ENCODE measurements at places on chromosomes 6 and 20. TPM values are rescaled to one million over a fixed set of nuclear protein-coding genes. Genes with fewer than 3 reads are reported as not detected.

GRCh38 chr6:112743323-112743722, 396.2 kb downstream of the RFPL4B start:
- no peak for DNase-seq
- no peaks in the 10 kb centered on the region for H3K27me3 ChIP-seq
- H3K27ac ChIP-seq, result no peak overlapping the region
- H3K36me3 ChIP-seq, result no peaks in the 10 kb centered on the region
- no peaks in the 10 kb centered on the region for H3K4me1 ChIP-seq
- H3K4me3 ChIP-seq, result no peak overlapping the region

- H3K4me3 ChIP-seq, result no peak overlapping the region
- no peaks in the 10 kb centered on the region for H3K4me1 ChIP-seq
- H3K36me3 ChIP-seq, result no peaks in the 10 kb centered on the region
- DNase-seq, result no peak
- no peaks in the 10 kb centered on the region for H3K27me3 ChIP-seq
Measured at GRCh38 chr6:35962779-35963560, 42.1 kb upstream of the SRPK1 start.

- peak; percentile 60 for DNase-seq
- no peaks in the 10 kb centered on the region for H3K27me3 ChIP-seq
- no peaks in the 10 kb centered on the region for H3K36me3 ChIP-seq
- peak overlapping the region; percentile 17 for H3K4me3 ChIP-seq
Measured at GRCh38 chr6:144559865-144560593, 274.9 kb downstream of the UTRN start.

GRCh38 chr6:65450451-65450850, 256.6 kb downstream of the EYS start:
- no peak overlapping the region for H3K27ac ChIP-seq
- H3K4me3 ChIP-seq, result no peak overlapping the region
- no peak for DNase-seq
- no peaks in the 10 kb centered on the region for H3K4me1 ChIP-seq
- no peaks in the 10 kb centered on the region for H3K27me3 ChIP-seq

DNA sequence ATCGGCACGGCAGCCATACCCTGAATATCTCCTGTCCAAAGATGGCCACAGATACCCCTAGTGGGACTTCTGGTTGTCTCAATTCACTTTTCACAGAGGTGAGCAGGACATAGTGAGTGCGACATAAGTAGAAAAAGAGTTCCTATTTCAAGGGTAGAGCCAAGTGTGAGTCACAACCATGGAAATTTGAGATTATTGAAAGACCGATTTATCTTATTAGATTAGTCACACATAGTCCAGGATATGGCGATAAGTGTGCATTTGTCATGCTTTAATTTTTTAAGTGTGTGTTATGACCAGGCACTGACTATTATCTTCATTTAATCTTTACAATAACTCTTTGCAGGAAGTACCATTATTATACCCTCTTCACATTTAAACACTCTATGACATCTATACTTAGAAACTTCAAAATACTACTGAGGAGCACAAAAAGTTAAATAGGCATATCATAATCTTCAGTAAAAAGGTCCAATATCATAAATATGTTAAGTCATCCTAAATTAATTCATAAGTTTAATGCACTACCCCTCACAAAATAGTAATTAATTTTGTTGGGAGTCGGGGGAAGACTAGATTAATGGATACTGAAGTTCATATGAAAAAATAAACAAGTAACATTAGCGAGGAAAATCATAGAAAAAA, 13.4 kb upstream of the TNFAIP3 start:
- no peaks in the 10 kb centered on the region for H3K4me1 ChIP-seq
- DNase-seq, result no peak
- no peak overlapping the region for H3K4me3 ChIP-seq
- no peaks in the 10 kb centered on the region for H3K36me3 ChIP-seq
- H3K27ac ChIP-seq, result no peak overlapping the region

GRCh38 chr20:31680286-31681127, 42.2 kb downstream of the BCL2L1 start:
- peak overlapping the region; percentile 38 for H3K27ac ChIP-seq
- no peak overlapping the region for H3K4me3 ChIP-seq
- H3K27me3 ChIP-seq, result no peaks in the 10 kb centered on the region

DNA sequence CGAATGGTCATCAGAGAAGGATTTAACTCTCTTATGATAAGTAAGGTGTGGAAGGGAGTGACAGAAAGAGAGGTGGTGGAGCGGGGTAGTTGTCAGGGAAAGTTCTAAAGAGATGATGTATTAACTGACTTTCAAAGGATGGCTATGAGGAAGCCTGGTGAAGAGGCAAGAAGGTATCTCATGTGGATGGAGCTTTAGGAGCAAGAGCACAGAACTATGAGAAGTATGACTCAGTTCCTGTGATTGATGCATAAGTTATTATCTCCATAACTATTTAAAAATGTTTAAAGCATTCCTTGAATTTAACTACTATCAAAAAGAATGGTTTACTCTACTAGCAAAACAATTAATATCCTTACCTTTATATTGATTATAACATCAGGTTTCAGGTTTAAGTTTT, 28.8 kb downstream of the AK9 start:
- no peak overlapping the region for H3K4me3 ChIP-seq
- no peaks in the 10 kb centered on the region for H3K36me3 ChIP-seq
- H3K4me1 ChIP-seq, result no peaks in the 10 kb centered on the region
- H3K27me3 ChIP-seq, result no peaks in the 10 kb centered on the region
- DNase-seq, result no peak

DNA sequence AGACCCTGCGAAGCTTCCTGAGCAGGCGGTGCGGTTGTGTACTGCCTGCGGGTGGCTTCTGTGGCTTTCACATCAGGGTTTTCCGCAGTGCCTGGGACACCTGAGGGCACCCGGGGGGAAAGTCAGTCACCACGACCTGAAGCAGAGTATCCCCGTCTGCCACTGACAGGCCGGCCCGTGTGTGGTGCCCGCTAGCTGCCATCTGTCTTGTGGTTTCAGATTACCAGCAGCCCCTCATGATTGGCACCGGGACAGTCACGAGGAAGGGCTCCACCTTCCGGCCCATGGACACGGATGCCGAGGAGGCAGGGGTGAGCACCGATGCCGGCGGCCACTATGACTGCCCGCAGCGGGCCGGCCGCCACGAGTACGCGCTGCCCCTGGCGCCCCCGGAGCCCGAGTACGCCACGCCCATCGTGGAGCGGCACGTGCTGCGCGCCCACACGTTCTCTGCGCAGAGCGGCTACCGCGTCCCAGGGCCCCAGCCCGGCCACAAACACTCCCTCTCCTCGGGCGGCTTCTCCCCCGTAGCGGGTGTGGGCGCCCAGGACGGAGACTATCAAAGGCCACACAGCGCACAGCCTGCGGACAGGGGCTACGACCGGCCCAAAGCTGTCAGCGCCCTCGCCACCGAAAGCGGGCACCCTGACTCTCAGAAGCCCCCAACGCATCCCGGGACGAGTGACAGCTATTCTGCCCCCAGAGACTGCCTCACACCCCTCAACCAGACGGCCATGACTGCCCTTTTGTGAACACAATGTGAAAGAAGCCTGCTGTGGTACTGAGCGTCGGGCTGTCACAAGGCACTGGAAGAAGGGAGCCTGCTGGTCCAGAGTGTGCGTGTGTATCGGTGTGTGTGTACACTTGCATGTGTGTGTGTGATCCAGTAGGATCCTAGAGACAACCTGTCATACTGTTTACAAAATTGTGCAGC, 54.4 kb downstream of the GOPC start:
- H3K4me3 ChIP-seq, result peak overlapping the region; percentile 75
- peaks cover 37% of the 10 kb centered on the region for H3K4me1 ChIP-seq
- peak overlapping the region; percentile 45 for H3K27ac ChIP-seq
- no peaks in the 10 kb centered on the region for H3K27me3 ChIP-seq
- peak; percentile 41 for DNase-seq

GRCh38 chr20:11403711-11404110, 514.0 kb upstream of the BTBD3 start:
- H3K27me3 ChIP-seq, result no peaks in the 10 kb centered on the region
- H3K27ac ChIP-seq, result no peak overlapping the region
- no peak for DNase-seq
- H3K4me1 ChIP-seq, result no peaks in the 10 kb centered on the region
- H3K36me3 ChIP-seq, result no peaks in the 10 kb centered on the region

GRCh38 chr6:23524548-23524947, 601.5 kb upstream of the NRSN1 start:
- no peak overlapping the region for H3K27ac ChIP-seq
- no peak for DNase-seq
- no peaks in the 10 kb centered on the region for H3K4me1 ChIP-seq
- H3K36me3 ChIP-seq, result no peaks in the 10 kb centered on the region
- H3K27me3 ChIP-seq, result no peaks in the 10 kb centered on the region

DNA sequence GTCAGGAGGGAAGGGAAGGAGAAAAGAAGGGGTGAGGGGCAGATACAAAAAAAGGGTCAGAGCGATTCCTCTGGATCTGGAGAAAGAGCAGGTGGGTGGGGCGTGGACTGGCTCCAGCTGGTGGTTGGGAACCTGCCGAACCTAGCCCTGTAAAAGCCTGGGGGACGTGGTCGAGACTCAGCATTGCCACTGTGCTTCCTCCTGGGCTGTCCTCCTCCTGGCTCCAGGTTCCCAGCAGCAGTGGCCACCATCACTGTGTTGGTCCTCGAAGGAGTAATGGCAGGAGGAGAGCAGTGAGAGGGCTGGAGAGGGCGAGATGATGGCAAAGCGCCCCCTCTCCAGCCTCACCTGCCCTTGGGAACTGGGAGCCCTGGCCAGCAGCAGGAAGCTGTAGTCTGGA, 3.5 kb upstream of the RAET1L start:
- no peak overlapping the region for H3K4me3 ChIP-seq
- H3K27me3 ChIP-seq, result no peaks in the 10 kb centered on the region
- no peaks in the 10 kb centered on the region for H3K4me1 ChIP-seq
- DNase-seq, result no peak

DNA sequence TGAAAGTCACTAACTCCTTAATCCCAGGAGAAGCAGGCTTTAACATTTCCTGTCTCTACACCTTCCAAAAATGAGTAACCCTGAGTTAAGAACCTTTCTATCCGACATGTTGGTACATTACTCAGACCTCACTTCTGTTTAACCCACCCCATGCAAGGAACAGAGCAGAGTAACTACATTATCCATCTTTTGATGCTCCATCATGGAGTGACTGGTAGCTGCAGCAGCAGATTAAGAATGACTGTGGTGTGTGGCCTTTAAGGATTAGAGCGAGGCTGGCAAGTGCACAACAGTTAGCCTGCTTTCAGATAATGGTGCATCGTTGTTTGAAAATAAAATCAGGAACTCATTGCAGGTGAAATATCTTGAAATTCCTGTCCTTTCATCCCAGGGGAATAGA, 2.0 kb downstream of the TRAF3IP2 start:
- no peaks in the 10 kb centered on the region for H3K36me3 ChIP-seq
- H3K27ac ChIP-seq, result no peak overlapping the region
- peaks cover 19% of the 10 kb centered on the region for H3K4me1 ChIP-seq
- no peaks in the 10 kb centered on the region for H3K27me3 ChIP-seq
- no peak for DNase-seq
- H3K4me3 ChIP-seq, result no peak overlapping the region

DNA sequence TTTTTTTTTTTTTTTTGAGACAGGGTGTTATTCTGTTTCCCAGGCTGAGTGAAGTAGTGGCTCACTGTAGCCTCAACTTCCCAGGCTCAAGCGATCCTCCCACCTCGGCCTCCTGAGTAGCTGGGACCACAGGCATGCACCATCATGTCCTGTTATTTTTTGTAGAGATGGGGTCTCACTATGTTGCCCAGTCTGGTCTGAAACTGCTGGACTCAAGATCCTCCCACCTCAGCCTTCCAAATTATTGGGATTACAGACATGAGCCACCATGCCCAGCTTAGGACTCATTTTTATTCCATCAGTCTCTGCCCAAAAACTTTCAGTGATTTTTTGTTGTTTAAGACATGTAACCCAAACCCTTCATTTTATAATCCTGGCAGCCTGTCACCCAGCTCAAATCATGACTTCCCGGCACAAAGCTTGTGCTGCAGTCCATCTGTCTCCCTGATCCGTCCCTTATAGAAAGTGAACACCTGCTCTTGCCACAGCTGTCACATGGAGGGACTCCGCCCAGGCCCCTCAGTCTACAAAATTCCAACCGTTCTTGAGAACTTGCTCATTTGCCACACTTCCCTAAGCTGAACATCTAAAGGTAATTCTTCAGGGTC, 183.9 kb upstream of the JARID2 start:
- no peaks in the 10 kb centered on the region for H3K4me1 ChIP-seq
- no peaks in the 10 kb centered on the region for H3K36me3 ChIP-seq
- H3K27ac ChIP-seq, result no peak overlapping the region

DNA sequence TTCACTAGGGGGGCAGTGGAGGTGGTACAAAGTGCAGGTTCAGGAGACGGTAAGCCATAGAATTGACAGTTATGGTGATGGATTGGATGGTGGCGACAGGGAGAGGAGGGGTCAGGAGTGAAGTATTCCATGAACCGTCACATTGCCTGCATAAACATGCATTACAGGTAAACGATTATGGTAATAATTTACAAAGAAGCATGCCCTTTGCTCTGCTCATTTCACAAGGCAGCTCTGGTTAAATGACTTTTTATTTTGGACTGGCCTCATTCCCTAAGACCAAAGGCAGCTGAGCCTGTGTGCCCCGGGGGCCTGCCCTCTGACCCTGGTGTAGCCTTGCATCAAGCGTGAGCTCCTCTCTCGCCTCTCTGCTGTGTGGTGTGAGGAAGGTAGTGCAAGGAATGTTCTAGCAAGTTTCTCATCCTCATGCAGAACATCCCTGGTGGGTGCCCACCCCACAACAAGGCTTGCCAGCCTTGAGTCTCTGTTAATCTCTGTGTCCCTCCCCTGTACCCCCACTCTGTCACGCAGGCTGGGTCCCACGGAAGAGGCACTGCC, 59.0 kb downstream of the PPP1R14C start:
- H3K4me1 ChIP-seq, result no peaks in the 10 kb centered on the region
- H3K36me3 ChIP-seq, result no peaks in the 10 kb centered on the region
- H3K27ac ChIP-seq, result no peak overlapping the region
- H3K27me3 ChIP-seq, result no peaks in the 10 kb centered on the region

DNA sequence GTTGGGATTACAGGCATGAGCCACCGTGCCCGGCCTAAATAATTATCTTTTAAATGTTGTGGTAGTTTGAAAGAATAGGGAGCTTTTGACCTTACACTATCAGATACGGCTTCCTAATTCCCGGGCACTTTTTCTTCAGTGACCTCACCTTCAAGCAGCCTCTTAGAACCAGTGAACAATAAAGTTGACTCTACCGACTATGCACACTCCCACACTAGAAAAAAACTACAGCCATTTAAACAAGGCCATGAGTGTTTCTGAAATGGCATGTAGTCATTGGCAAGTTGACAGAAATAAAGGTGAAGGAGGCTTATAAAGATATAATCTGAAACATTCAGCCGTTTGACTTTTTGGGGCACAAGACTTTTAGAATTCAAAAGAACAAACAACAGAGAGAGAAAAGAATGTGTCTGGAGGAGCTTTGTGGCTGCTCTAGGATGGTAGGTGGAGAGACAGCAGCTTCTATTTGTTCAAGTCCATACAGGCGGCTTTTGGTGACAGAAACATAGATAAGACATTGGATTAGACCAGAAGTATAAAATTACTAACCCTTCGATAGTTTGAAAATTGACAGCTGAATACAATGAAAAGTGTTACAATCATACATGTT, 75.2 kb downstream of the GJA1 start:
- no peaks in the 10 kb centered on the region for H3K4me1 ChIP-seq
- no peaks in the 10 kb centered on the region for H3K27me3 ChIP-seq
- no peak overlapping the region for H3K4me3 ChIP-seq
- no peak overlapping the region for H3K27ac ChIP-seq
- no peaks in the 10 kb centered on the region for H3K36me3 ChIP-seq

The DEFB132 gene
- not detected for total RNA-seq

The HLA-DQB1 gene
- 38.9 TPM for total RNA-seq

The KCNQ5 gene
- total RNA-seq, result 7.2 TPM

The SMLR1 gene
- total RNA-seq, result not detected

The PERP gene
- 5.9 TPM for total RNA-seq

The C20orf96 gene
- 4.8 TPM for total RNA-seq

The MACROD2 gene
- total RNA-seq, result not detected

The HDGFL1 gene
- total RNA-seq, result not detected
